Amniotic epithelial cell (primary cell): ENCODE measurements at places on chromosomes 16 and 17.
A peak's percentile ranks its signal among the peaks of the same experiment; 100 is the strongest.

- DNase-seq = peak; percentile 99
These were observed 23.0 kb downstream of the NSMCE1 start for GRCh38 chr16:27245276-27246172.

GRCh38 chr17:13002761-13003453 is 14.9 kb downstream of the ELAC2 start:
- DNase-seq = peak; percentile 56

GRCh38 chr16:72468582-72468981 is 296.6 kb upstream of the PMFBP1 start:
- peak; percentile 87 for DNase-seq

DNA sequence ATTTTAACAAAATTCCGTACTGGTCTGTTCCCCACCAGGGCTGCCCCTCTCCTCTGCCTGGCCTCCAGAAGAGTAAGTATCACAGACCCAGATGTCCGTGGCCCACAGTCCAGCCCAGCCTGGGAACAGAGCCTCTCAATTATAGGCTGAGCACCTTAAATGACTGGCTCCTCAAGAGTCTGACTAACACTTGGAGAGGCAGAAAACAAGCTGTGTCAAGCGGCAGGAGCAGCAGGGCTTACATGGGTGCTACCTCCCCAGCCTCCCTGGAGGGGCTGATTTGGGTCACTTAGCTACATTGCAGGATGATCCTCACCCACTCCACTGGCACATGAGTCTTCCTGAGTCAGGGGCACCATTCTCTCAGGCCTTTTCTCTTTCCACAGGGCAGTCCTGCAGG is 209.7 kb downstream of the COPRS start:
- no peak for DNase-seq

DNA sequence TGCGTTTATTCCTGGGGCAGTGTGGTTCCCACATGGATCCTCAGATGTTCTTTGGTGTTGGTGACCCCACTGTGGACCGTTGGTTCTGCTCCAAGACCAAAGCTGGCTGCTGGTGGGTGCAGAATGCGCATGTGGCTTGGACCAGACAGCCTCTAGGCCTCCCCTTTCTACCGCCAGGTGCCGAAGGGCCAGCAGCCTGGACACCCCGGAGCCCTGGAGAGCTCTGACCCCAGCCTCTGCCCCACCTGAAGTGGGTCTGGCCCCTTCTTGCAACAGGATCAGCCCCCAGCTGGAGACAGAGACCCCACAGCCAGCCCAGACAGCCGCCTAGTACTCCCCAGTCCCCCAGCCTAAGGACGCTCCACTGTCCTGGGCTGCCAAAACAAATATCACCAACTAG is 18.4 kb downstream of the NPTX1 start:
- DNase-seq = no peak

- peak; percentile 68 for DNase-seq
These were observed 14.5 kb downstream of the KANSL1 start for GRCh38 chr17:46178550-46179214.

DNA sequence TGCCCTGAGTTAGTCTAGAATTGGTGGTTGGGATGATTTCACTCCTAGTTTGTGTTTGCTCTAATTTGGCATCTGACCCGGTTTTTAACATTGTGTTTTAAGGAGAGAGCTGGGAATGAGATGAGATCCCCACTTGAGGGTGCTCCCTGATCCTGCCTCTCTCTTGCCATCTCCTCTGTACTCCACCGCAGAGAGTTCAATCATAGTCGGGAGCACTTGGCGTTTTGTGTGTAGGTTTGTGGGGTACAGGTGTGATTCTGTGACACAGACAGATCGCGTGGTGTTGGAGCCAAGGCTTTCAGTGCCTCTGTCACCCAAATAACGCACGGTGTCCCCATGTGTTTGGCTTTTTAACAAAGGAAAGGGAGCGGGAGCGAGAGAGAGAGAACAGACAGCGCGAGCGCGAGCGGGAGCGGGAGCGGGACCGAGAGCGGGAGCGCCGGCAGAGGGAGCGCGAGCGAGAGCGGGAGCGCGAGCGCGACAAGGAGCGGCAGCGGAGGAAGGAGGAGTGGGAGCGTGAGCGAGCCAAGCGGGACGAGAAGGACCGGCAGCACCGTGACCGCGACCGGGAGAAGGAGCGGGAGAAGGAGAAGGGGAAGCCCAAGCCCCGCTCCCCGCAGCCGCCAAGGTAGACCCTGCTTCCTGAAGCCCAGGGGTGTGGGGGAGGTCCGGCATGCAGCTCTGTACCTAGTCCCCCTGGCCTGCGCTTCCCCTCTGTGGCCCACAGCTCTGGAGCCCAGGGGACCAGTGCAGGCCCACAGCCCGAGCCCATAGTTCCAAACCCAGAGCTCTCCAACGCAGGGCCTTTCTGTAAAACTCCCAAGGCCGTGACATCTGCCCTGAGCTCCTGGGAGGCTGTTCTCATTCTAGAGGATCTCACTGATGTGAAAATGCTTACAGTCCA is 27.2 kb upstream of the IL17C start:
- DNase-seq = no peak

DNA sequence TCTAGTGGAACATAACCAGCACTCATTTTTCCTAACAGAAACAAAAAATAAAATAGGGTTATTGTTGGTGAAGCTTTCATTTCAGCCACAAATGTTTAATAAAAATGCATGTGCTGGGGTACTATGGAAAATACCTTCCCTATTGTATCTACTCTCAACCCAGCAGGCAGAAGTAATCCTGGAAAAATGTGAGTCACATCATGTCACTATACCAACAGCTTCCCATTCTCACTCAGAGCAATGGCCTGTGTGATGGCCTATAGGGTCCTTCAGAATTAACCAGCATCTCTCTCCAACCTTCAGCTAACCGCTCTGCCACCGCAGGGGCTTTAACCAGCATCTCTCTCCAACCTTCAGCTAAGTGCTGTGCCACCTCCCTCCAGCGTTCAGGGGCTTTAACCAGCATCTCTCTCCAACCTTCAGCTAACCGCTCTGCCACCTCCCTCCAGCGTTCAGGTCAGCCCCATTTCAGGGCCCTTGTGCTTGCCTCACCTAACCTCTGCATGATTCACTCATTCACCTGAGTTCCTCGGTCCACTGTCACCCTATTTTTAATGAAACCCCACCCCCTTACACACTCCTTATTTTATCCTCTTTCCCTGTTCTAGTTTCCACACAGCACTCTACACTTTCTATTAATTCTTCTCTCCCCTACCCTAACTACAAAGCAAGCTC is 34.0 kb downstream of the UBE2G1 start:
- no peak for DNase-seq

DNA sequence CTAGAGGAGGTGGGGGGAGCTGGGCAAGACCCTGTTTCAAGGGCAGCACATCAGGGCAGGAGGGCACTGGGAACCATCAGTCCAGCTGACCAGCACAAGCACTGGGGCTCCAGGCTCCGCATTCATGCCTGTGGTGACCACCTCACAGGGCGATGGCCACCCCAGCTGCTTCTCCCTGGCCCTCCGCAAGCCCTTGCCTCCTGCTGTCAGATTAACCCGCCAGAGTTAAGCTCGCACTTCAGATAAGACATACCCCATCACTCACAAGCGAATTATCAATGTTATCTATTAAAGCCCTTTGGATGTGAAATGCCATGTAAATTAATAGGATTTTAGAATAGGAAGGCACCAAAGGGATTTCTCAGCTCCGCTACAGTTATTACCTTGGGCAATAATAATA is 105.0 kb downstream of the CCDC182 start:
- no peak for DNase-seq

- DNase-seq = no peak
These were observed 507 bp downstream of the FHOD1 start for GRCh38 chr16:67246756-67247191.
